Activated T-helper 2 cell treated with anti-CD3 and anti-CD28 coated beads, Interferon-gamma antibody, Interleukin-2, Interleukin-4, amounts not matched to agents 10 μg/mL and 5 μg/mL and 100 μg/mL, durations not matched to agents 14 hours and 24 hours and 36 hours (primary cell): ENCODE measurements at places on chromosomes 5 and 9.

DNA sequence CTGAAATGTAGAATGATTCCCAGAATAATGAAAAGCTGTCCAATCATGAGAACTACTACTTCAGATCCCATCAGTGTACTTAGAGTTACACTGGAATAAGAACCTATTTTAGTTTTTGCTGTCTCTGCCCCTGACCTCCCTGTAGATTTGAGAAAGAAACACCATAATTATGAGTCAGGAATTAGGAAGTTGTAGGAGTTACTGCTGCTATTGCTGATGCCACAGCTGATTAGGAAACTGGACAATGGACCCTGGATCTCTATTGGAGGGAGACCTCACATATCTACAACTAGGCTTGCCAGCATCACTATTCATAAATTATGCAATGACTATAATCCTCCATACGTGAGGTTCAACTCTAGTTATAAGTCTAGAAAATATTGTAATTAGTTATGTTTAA, 48.8 kb upstream of the EDIL3 start:
- no peak overlapping the region for H3K4me3 ChIP-seq
- H3K36me3 ChIP-seq: no peaks in the 10 kb centered on the region
- DNase-seq: no peak

DNA sequence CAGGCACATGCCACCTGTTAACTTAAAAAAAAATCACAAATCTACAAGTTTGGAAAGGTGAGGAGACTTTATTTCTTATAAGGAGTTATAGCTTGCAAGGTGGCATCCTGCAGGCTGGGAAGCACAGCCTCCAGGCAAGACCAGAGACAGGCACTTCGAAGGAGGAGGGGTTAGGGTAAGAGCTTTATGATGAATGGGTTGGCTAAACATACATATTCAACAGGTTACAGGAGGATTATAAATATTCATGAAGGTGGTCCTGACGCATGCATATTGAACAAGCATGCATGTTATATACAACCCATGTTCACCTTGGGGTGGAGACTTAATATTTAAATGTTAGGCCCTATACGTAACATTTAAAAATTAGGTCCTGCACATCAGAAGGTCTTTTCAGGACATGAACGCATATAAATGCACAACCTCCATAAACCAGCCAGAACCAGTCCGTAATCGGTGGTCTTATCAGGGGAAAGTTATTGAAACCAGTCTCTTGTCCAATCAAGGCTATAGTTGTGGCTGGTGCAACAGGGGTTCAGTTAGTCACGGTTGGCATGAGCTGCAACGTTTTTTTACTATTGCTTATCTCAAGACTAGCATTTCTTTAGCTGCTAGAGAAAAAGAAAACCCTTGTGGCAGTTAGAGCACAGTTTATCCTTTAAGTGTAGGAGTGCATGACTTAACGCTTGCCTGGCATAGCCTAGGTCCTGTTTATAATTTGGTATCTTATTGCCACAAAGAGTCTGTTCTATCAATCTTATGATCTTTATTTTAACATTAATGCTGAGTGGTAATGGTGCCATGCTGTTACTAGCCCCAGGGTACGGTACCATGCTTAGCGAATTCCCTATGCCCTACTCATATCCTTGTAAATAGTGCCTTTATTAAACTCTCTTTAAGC, 72.7 kb downstream of the C9orf57 start:
- no peak overlapping the region for H3K27ac ChIP-seq
- no peak for DNase-seq
- H3K27me3 ChIP-seq: no peaks in the 10 kb centered on the region
- H3K4me1 ChIP-seq: no peaks in the 10 kb centered on the region
- no peaks in the 10 kb centered on the region for H3K36me3 ChIP-seq
- H3K4me3 ChIP-seq: no peak overlapping the region

DNA sequence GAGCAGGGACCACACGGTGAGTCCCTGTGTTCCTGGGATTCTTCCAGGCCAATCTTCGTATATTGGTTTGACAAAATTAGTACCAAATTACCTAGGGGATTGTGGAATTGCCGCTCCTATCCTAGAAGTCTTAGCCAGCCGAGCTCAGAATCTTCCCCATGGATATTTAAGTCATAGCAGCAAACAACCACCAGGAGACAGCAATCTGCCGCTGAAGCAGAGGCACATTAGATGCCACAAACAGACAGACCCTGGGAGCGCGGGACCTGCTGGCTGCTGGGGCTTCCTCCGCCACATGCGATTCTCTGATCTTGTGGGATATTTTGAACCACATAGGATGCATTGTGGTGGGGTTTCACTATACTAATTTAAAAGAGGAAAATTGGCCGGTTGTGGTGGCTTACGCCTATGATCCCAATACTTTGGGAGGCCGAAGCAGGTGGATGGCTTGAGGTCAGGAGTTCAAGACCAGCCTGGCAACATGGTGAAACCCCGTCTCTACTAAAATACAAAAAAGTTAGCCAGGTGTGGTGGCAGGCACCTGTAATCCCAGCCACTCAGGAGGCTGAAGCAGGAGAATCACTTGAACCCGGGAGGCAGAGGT, 31.7 kb upstream of the ZBTB43 start:
- H3K4me1 ChIP-seq: no peaks in the 10 kb centered on the region
- H3K36me3 ChIP-seq: no peaks in the 10 kb centered on the region
- no peak overlapping the region for H3K27ac ChIP-seq
- no peak for DNase-seq

- no peaks in the 10 kb centered on the region for H3K36me3 ChIP-seq
- no peak for DNase-seq
- H3K4me1 ChIP-seq: peaks cover 4% of the 10 kb centered on the region
- no peak overlapping the region for H3K27ac ChIP-seq
- no peak overlapping the region for H3K4me3 ChIP-seq
Measured at GRCh38 chr5:149865746-149866145, 78.8 kb downstream of the PDE6A start.

DNA sequence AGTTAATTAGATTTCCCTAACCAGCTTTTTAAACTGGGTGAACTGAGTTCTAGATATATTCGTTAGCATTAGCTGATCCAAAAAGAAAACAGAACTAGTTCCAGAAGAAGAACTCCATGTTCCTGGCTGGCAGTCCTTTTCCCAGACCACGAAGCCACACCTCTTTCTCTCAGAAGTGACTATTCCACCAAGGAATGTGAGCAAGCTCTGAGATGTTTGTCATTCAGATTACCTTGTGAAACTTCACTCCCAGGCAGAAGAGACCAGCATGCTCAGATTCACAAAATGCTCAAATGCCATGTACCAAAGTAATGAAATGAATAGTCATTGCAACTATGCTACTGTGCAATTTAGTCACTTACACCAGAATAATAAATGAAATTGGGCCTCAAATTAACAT, 4.4 kb upstream of the SSBP2 start:
- H3K27me3 ChIP-seq: peaks cover 18% of the 10 kb centered on the region
- no peaks in the 10 kb centered on the region for H3K36me3 ChIP-seq
- peaks cover 20% of the 10 kb centered on the region for H3K4me1 ChIP-seq

DNA sequence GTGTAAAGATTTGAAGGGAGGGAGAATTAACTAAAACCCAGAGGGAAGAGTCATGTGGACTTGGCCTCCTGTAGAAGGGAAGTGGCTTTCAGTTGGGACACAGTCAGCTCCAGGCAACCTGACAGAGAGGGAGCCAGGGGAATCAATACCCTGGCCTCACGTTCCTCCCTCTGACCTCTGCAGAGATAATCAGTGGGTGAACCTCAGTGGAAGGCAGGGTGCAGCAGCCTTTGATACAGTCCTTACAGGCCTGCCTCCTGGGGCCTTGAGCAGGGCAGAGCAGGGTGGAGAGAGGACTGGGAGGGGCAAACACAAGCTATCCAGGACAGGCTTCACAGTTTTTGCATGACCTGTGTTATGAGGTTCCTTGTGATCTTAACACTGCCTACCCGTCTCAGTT, 61.9 kb upstream of the GPBP1 start:
- H3K4me3 ChIP-seq: no peak overlapping the region
- DNase-seq: no peak
- H3K36me3 ChIP-seq: no peaks in the 10 kb centered on the region
- H3K4me1 ChIP-seq: peaks cover 11% of the 10 kb centered on the region

DNA sequence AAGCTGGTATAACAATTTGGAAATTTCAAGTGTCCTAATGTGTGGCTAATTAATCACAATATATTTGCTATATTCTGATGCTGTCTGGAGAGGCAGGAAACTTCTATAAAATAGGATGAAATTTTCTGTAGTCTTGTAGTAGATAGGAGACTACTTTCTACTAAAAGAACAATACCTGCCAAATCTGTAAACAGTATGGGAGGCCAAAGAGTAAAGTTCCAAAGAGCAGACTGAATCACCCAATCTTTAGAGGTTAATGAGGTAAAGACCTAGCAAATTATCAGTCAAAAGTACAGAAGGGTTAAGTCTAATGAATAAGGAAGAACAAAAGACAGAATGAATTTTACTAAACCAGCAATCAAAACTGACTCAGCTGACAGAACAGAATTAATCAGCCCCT, 52.4 kb upstream of the RGS7BP start:
- no peaks in the 10 kb centered on the region for H3K36me3 ChIP-seq
- no peaks in the 10 kb centered on the region for H3K27me3 ChIP-seq
- H3K4me1 ChIP-seq: no peaks in the 10 kb centered on the region
- H3K4me3 ChIP-seq: no peak overlapping the region
- H3K27ac ChIP-seq: no peak overlapping the region

DNA sequence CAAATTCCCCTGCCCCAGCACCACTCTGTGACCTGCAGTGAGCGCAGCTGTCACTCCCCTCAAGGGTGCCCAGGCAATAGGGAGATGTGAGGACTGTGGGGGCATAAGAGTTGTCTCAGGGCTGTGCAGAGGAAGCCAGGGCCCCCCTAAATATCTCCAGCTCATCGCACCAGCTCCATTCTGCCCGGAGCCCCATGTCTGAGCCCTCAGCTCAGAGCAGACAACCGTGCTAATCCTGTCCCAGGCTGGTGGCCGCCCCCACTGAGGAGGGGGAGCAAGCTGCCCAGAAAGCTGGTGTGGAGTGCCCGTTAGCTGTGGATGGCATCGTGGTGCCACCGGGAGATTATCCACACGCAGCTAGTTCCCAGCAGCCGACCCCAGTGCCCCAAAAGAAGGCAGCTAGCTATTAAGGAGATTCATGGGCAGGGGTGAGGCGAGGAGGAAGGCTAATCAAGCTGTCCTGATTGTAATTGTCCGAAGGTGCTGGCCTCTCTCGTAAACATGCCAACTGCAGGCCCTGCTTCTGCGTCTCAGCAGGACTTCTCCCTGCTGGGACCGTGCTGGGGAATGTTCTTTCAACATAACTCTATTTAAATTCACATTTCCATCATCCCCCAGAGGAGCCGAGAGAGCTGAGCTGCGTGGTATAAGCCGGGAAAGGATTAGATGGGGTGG, 17.0 kb upstream of the FIBCD1 start:
- H3K27me3 ChIP-seq: no peaks in the 10 kb centered on the region
- no peak overlapping the region for H3K27ac ChIP-seq
- H3K4me3 ChIP-seq: no peak overlapping the region
- H3K4me1 ChIP-seq: no peaks in the 10 kb centered on the region
- DNase-seq: no peak

- DNase-seq: no peak
- H3K4me3 ChIP-seq: no peak overlapping the region
- H3K4me1 ChIP-seq: no peaks in the 10 kb centered on the region
- H3K36me3 ChIP-seq: peaks cover 2% of the 10 kb centered on the region
Measured at GRCh38 chr9:123120953-123121352, 87.5 kb downstream of the GPR21 start.

GRCh38 chr5:66849803-66850202, 253.6 kb downstream of the MAST4 start:
- no peak overlapping the region for H3K4me3 ChIP-seq
- no peak overlapping the region for H3K27ac ChIP-seq
- no peaks in the 10 kb centered on the region for H3K36me3 ChIP-seq
- H3K4me1 ChIP-seq: peaks cover 12% of the 10 kb centered on the region

GRCh38 chr5:140324617-140325241, 21.7 kb downstream of the HBEGF start:
- DNase-seq: no peak
- H3K4me1 ChIP-seq: peaks cover 11% of the 10 kb centered on the region
- H3K27me3 ChIP-seq: peaks cover 4% of the 10 kb centered on the region
- H3K36me3 ChIP-seq: no peaks in the 10 kb centered on the region
- no peak overlapping the region for H3K4me3 ChIP-seq
- no peak overlapping the region for H3K27ac ChIP-seq

DNA sequence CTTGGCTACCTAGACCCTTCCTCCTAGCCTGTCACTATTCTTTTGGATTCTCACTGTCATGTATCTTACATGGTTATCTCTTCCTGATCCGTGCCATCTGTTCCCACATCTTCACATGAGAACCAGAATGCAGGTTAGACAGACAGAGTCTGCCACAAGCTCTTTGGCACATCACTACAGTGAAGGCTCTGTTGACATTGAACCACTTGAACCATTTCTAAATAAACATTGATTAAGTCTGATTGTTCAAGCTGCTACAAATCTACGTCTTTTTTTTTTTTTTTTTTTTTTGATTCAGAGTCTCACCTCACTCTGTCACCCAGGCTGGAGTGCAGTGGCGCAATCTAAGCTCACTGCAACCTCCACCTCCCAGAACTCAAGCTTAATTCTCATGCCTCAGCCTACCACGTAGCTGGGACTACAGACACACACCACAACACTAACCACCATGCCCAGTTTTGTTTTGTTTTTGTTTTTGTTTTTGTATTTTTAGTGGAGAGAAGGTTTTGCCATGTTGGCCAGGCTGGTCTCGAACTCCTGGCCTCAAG, 85.1 kb upstream of the LRRTM2 start:
- no peak overlapping the region for H3K27ac ChIP-seq
- DNase-seq: no peak
- H3K36me3 ChIP-seq: no peaks in the 10 kb centered on the region
- H3K27me3 ChIP-seq: no peaks in the 10 kb centered on the region

GRCh38 chr5:122150215-122150614, 20.9 kb downstream of the ZNF474 start:
- no peak overlapping the region for H3K27ac ChIP-seq
- H3K36me3 ChIP-seq: no peaks in the 10 kb centered on the region

DNA sequence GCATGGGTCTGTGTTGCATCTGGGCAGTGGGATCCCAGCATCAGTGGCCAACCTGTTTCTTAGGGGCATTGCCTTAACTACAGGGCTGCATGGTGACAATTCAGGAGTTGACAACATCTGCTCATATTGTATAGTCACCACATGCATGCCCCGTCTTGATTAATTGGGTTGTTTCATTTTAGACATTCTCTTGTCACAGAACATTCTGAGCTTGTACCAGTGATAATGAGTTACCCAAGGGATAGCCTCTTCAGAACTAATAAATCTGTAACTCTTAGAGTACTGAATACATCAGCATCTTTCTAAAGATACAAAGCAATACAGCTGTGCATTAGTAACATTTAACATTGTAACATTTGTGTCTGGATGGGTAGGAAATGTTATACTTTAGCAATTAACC, 426.5 kb upstream of the CD180 start:
- H3K36me3 ChIP-seq: no peaks in the 10 kb centered on the region
- no peak overlapping the region for H3K4me3 ChIP-seq
- H3K27ac ChIP-seq: no peak overlapping the region
- DNase-seq: no peak
- no peaks in the 10 kb centered on the region for H3K27me3 ChIP-seq

- H3K27ac ChIP-seq: no peak overlapping the region
- peaks cover under 1% of the 10 kb centered on the region for H3K4me1 ChIP-seq
Measured at GRCh38 chr5:14250084-14250695, 107.0 kb downstream of the TRIO start.
